ENCODE measurements at places on chromosomes 7 and 10.
A peak's percentile ranks its signal among the peaks of the same experiment; 100 is the strongest.

GRCh38 chr10:43128958-43129706, 9.1 kb upstream of the CSGALNACT2 start:
- DNase-seq: no peak

DNA sequence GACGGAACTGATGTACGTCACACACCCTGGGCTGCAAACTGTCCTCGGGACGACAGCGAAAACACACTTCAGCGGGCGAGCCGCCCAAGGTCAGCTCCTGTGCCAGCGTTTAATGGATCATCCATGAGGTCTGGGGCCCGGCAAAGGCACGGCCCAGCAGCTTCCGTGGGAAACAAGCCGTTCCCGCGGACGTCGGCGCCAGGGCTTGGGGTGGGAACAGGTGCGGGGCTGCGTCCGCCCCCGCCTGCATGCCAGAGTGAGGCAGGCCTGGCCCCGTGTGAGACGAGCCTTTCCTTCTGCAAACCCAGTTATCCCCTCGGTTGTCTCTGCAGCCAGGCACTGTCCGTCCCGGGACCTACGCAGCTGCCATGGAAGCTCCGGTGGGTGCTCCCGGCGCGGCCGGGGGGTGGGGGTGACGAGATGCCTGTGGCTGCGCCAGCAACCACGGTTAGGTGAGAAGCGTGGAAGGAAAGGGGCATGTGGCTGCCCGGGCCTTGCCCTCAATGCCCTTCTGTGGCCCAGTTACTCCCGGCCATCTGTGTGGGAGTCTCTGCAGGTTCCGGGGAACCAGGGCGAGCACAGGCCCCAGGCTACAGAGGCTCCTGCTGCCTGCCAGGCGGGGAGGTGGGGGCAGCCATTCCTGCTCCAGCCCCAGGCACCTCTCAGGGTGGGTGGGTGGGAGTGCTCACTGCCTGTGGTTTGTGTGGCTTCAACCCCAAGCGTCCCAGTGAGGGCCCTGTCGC, 42.2 kb upstream of the PDGFA start:
- no peak for DNase-seq

GRCh38 chr7:149770728-149771636, 2.4 kb downstream of the ZNF467 start:
- DNase-seq: no peak

- DNase-seq: no peak
Observed at GRCh38 chr7:117750612-117751563, 122.4 kb downstream of the CTTNBP2 start.

DNA sequence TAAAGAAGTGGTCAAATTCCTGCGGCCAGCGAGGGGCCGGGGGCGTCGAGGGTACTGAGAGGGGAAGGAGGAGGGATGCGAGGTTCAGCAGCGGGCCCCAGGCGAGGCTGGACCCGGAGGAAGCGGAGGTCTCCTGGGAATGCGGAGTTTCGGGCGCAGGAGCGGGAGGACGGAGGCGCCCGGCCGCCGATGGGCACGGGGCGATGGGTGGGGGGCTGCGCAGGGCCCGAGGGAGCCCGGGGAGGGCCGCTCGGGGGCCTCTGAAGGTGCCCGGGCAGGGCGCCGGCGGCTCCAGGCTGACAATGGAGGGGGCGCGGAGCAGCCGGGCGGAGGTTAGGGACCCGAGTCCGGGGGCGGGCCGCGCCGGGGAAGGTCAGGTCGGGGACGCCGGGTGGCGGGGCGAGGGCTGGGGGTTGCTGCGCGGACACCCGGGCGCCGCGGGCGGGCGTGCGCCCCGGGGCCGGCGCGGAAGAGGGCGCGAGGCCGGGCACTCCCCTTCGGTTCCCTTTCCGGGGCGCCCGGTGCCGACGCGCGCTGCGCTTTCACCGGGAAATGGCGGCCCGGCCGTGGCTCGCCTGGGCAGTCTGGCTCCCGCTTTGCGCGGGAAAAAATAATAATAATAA, 683 bp downstream of the MACROH2A2 start:
- DNase-seq: no peak

DNA sequence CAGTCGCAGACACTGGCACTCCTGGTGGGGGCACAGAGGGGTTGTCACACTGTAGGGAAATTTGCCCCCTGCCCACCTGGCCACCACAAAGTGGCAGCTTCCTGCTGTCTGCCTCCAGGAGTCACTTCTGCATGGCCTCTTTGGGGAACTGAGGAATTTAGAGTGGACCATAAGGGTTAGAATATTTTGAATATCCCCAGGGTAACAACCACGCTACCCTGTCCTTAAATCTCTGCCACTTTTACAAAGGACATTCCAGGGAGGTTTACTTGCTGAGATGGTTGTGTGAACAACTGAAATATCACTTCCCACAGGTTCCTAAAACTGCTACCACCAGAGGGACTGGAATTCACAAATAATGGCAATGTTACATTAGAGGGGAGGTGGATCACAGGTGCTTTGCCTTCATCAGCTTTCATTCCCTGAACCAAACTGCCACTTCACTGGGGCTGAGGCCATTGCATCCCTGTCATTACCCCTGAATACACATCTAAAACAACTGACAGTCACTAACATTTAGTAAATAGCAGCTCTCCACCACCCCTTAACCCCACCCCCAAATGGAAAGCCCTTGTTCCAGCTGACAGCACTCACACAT, 88.1 kb upstream of the IFRD1 start:
- DNase-seq: no peak

- DNase-seq: no peak
Observed at GRCh38 chr7:149681274-149681673, 92.1 kb downstream of the ZNF467 start.

- DNase-seq: no peak
Observed at GRCh38 chr7:135716677-135717238, 11.2 kb downstream of the SLC13A4 start.

DNA sequence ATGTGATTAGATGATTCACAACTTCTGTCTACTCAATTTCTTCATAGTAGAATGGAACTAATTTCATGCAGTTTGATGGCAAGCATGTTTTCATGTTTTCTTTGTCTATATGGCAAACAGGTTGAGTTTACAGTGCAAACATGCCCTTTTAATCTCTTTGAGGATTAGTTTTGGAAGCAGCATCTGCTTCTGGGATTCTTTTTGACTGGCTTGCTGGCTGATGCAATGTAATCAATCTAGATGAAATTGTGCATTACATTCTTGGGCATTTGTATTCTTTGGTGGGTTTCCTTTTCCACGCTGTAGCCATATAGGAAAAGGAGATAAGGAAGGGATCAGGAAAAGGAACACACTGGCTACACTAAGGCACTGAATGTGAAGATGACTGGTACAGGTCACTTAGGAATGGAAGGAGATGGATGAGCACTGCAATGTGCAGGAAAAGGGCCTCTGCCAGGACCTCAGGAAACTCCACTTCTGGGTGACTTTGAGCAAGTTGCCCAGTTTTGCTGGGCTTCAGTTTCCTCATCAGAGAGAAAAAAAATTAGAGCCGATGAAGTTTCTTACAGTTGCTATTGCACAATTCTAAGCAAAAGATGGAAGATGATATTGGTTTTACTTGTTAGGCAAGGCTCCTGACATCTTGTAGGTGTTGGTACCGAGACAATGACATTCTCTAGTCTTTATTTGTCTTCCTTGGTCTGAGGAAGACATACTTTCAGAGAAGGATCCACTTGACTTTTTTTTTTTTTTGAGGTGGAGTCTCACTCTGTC, 269.1 kb downstream of the SUGCT start:
- no peak for DNase-seq

DNA sequence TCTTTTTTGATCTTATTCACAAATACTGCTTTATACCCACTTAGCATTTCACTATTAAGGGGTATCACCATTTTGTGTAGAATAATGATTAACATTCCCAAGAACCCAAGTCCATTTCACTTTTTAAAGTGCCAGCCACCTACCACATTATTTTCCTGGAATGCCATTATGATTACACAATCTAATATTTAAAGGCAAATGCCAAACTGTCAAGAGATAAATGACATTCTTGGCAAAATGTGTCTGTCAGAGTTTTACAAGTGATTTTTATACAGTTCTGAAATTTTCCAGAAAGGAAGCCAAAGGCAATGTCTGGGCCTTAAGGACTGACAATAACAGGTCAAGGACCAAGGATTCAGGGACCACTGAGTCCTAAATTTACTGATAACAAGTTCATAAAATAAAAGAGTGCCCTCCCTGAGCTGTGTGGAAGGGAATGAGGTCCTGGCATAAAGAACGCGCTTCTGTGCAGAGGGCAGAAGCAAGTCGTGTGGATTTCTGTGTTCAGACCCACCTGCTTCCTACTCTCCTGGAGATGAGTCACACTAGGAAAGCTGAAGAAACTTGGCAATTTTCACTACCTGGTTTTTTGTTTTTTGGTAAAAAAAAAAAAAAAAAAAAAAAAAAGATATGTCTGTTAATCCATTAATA, 66.5 kb downstream of the UBE2H start:
- peak; percentile 32 for DNase-seq

DNA sequence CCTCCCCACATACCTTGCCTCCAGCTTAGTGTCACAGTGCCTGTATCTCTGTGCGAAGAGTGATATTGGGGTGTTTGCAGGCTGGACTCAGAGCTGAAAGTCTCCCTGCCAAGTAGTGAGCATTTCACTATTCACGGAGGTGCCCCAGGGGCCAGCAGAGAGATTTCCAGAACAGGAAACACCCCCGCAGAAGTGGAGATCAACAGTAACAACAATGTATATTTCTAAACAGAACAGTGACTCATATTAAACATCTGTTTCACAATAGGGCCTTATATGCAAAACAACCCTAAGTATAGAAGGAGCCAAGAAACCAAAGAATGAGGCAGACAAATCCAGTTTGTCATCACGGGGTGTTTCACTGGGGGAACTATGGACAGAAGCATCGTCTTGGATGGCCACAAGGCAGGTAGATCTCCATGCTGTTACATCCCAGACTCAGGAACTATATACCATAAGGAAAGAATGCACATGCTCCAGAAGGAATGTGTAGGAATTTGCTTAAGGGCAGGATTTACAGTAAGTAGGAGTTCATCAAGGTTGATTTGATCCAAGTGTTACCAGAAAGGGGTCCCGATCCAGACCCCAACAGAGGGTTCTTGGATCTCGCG, 29.3 kb upstream of the CCL24 start:
- no peak for DNase-seq

GRCh38 chr10:85510682-85511081, 855.9 kb downstream of the GRID1 start:
- DNase-seq: no peak

DNA sequence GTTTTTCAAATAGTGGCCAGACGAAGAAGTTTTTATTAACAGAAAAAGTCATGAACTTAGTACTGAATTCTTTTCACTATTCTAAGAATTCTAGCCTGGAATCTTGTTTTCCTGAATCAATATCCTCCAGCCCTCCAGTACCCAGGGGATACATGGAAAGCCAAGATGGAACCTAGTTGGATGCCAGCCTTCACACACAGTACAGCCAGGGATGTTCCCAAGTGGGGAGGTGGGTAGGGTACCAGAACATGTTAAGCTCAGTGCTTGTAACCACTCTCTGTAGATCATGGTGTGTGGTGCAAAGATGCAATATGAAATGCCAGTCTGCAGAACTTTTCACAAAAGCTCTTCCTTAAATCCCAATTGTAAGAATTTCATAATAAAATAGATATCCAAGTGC, 128.0 kb downstream of the POU6F2 start:
- no peak for DNase-seq

GRCh38 chr7:25388681-25389080, 160.4 kb upstream of the NPVF start:
- DNase-seq: no peak

Data from caudate nucleus (tissue), 63 donors.